RKO (cell line): ENCODE measurements at places on chromosomes 11 and 22.

- no peak for DNase-seq
Observed at GRCh38 chr11:120798854-120799253, 225.0 kb upstream of the TBCEL start.

GRCh38 chr22:36316419-36316818 lies 63.5 kb downstream of the APOL1 start:
- no peak for DNase-seq

GRCh38 chr11:10451426-10452116 lies 3.5 kb upstream of the AMPD3 start:
- DNase-seq, result no peak

DNA sequence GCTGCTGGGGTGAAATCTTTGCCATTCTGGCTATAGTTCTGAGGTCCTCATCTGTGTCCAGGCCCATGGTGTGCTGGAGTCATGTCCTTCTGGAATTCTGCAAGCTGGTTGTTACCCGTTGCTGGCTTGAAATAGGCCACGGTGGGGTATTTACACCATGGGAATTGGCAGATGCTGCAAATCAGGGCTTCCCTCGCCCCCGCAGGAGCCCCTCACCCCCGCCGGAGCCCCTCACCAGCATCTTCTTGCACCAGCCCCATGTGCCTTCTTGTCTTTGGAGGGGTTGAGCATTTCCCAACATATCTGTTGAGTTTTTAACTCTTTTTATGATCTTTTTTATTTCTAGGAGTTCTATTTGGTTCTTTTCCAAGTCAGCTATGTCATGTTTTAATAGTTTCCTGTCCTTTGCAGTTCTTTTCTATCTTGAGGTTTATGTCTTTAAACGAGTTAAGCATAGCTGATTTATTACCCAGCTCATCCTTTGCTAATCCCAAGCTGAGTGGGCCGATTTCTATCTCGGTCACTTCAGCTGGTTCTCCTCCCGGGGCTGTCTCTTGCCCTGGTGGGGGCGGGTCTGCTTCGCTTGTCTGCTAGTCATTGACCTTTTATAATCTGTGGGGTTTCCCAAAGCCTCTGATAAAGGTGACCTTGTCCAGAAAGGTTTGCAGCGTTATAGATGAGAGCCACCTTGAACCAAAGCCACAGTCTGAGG lies 17.6 kb downstream of the ANO1 start:
- no peak for DNase-seq

GRCh38 chr11:72352859-72353551 lies 81.3 kb downstream of the CLPB start:
- DNase-seq, result no peak
